ENCODE measurements at places on chromosomes 1 and 21.

DNA sequence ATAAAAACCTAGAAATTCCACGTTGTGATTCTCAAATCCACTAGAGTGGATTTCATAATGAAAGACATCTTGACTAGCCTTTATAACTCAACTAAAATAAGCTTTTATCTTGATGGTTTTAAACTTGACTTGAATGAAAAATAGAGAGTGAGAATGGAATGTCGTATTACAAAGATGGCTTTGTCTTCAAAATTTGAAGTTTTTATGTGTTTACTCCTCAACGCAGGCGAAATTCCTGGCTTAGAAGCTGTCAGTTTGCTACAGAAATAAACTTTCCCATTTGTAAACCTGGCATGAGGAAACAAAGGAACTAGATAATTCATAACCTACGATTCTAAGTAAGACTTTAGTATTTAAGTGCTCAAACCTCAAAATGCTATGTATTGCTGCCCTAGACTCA is 90.0 kb upstream of the KRTAP19-8 start:
- DNase-seq, result no peak

DNA sequence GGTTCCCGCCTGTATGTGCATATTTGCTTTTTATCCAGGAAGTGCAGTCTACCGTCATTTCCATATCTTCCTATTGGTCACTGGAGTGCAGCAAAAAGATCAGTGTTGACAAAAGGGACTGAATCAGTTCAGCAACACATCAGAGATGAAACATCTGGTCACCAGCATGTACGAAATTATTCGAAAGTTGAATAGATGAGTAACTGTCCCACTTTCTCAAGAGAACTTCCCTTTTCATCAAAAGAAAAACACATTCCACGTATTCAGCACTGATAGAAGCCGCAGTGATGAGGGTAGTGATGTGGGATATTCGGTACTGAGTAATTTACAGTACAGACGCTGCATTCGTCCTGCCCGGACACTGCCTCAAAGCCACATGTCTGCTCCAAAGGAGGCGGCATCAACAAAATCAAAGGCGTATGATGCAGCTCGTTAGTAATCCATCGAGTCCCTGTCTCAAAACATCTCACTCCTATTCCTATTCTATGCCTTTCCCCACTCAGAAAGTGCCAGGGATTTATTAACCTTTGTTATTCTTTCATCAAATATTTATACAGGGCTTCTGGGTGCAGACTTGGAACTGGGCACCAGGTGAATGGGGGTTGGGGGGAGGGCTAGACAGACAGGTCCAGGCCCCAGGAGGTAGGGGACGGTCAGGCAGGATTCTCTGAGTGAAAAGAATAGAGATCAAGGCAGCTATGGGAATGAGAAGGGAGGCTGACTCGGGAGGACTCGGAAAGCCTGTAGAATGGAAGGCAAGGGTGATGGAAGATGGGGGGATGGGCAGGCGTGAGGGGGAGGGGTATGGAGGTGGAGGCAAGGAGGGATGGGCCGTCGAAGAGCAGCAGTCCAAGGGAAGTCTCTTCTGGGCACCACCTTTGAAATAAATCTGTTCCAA is 79.5 kb upstream of the SLC45A1 start:
- no peak for DNase-seq

- DNase-seq, result no peak
Observed at GRCh38 chr1:95196017-95196416, 38.0 kb upstream of the RWDD3 start.

DNA sequence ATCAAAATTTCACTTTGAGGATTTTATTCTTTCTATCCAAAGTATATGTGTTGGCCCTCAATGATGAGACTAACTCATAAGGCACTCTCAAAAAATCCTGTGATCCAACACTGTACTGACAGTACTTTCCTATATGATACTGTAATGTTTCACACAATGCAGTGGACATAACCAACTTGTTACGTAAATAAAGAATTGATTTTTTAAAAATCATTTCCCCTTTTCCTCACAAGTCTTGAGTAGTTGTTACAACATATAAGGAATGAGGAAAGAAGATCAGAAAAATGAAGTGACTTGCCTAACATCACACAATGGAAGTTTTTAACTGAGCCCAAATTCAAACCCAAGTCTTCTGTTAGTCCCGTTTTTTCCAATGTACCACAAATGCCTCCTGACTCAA is 17.2 kb downstream of the PTP4A2 start:
- no peak for DNase-seq

DNA sequence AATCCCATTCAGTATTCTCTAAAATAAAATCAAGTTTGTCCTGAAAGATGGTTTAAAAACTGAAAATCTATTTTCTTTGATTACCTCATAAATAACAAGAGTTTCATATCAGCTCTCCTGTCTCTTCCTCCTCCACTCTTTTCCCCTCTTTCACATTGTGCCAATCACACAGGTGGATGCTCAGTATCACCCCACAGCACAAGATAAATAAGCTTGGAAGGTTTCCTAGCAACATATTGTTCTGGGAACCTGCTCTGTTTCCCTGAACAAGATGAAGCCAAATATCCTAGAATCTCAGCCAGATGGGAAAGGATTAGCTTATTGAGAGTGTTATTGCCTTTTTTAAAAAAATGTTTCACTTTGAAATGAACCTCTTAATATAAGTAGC is 45.7 kb upstream of the CACYBP start:
- no peak for DNase-seq

GRCh38 chr1:181324797-181325616 is 158.3 kb upstream of the CACNA1E start:
- DNase-seq, result peak; percentile 63

DNA sequence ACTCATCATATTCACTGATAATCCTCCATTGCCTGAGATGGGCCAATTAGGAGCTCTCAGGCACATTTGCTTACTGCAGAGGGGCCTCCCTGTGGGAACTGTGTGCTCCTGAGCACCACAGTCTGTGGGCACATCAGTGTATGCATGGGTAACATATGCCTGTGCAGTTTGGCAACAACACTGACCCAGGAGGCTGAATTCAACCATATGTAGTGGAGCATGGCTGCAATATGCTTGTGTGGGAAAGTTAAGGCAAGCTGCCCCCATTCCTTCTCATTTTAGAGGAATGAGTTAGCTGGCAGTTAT is 11.8 kb upstream of the FMOD start:
- no peak for DNase-seq

DNA sequence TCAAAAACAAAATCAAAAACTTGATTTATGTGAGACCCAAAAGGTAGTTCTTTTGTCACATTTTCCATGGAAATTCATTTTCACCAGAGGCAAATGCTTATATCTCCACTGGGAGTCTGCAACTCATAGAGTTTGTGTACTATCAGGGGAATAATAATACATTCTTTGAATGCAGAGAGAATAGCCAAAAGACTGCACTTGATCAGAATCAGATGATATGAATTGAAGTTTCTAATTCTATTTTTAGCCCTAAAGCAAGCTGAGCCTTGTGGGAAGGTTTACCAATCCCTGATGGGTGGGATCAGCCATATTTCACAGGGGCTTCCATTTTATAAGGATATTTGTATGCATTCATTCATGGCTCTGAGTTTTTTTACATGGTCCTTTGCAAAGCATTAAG is 49.6 kb downstream of the TSEN15 start:
- DNase-seq, result no peak

GRCh38 chr1:56278061-56278460 is 301.3 kb downstream of the PLPP3 start:
- no peak for DNase-seq

- DNase-seq, result no peak
Observed at GRCh38 chr1:15412175-15412800, 2.6 kb downstream of the EFHD2 start.

DNA sequence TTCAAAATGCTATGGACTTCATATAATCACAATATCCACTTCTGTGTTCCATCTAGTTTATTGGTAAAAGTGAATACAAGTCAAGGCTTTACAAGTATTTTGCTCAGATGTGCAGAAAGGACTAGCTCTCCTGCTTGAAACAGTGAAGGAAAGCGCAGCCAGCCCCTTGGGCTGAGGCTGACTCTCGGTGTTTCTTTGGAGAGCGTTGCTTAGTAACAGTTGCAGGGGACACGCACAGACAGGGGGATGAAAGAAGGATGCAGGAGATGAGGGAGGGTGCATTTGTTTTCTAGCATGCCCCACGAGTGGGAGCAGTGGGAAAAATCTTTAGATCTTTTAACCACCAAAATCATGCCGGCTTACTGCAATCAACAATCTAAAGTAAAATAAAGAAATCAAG is 9.1 kb downstream of the PYCR2 start:
- no peak for DNase-seq

GRCh38 chr1:19475296-19475695 is 10.0 kb downstream of the CAPZB start:
- DNase-seq, result no peak

DNA sequence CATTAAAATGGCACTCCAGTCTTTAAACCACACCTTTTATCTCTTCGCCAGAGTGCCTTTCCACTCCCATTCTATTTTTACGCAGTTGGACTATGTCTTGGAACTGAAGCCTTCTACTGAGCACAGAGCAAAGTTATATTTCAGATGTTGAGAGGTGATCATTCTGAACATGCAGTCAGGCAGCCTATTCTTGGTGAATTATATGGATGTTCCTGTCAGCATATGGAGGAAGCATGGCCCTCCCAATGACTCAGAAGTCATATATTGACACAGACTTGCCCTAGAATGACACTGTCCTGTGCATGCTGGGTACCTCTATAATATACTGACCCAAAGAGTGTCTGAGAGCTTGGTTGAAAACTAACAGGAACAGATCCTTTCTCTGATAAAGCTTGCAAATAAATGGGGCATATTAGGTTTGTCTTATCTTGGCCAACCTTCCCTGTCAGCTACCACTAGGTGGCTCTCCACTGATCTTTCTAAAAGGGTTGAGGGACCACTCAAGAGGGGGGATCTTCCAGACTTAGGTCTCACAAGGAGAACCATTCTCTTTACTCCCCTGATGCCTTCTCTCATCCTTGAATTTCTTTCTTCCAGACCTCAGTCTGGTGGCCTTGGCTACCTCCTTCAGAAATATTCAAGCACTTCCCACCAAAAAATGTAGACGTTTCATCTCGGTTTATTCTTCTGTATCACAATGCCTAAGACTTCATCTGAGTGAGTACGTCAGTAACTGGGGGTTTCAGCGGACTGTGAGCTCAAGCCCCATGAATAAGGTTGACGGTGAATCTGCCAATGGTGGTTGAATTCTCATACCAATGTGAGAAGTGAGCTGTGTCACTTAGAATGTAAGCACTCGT is 11.8 kb upstream of the ALG14 start:
- no peak for DNase-seq

DNA sequence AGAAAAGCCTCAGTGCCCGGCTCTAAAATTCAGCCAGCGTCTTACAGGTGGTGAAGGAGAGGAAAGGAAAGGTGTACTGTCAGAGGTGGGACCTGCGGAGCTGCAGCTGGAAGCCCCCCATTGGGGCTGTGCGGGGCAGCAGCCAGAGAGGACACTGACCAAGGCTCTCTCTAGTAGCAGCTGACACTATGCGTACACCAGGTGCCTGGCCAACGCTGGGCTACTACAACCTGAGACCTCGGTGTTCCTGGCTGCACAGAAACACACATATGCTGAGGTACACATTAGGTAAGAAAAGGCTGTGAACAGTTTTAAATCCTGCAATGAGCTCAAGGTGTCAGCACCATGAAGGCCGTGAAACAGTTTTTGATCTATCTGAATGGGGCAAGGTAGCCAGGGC is 55.5 kb upstream of the EDN2 start:
- peak; percentile 4 for DNase-seq

GRCh38 chr1:114342376-114342775 is 168.6 kb downstream of the TRIM33 start:
- no peak for DNase-seq

DNA sequence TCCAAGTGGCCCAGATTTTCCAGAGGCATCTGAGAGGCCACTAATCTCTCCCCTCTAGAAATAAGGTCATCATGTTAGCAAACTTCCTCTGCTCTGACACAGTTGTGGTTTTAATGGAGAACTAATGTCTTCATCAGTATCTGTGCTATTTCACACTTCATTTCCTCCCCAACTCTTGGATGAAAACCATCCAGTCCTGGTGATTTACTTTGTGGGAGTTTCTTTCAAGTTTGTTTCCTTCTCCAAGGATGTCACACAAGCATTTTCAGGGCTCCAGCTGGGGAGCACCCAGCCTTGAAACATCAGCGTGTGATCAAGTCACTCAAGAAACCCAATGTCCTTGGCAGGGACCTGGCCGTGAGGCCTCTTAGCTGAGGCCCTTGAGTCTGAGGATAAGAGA is 38.8 kb downstream of the TBX15 start:
- no peak for DNase-seq

DNA sequence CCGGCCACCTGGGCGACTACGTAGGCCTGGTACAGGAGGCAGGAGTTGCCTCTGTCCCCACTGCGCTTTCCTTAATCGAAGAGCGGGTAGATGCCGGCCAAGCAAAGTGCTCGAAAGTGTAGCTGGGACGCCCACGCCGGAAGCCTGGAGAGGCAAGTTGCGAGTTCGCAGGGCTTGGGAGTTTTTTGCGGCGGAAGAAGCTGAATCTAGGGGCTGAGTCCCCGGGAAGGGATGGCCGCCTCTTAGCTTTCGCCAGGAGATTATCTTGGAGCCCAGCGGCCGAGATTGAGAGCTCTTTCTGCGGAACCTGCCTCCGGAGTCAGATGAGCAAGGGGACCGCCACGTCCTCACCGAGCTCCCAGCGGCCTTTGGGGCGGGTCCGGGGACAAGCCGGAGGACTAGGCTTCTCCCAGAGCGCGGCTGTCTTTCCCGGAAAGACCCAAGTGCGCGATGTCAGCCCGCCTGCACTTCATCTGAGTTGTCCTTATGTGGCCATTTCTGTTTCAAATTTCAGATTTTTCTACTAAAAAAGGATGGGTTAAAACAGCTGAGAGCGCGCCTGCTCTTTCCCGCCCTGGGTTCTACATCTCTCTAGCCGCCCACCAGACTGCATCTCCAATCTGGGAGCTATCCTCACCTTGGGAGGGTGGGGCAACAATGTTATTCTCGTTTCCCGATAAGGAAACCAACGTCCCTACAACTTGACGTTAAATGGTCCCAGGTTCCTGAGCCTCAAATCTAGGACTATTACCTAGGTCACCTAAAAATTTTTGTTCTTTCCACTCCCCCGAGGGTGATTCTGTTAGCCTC is 12.4 kb upstream of the TBX15 start:
- DNase-seq, result no peak

- no peak for DNase-seq
Observed at GRCh38 chr1:44270686-44271628, 57.7 kb downstream of the DMAP1 start.

DNA sequence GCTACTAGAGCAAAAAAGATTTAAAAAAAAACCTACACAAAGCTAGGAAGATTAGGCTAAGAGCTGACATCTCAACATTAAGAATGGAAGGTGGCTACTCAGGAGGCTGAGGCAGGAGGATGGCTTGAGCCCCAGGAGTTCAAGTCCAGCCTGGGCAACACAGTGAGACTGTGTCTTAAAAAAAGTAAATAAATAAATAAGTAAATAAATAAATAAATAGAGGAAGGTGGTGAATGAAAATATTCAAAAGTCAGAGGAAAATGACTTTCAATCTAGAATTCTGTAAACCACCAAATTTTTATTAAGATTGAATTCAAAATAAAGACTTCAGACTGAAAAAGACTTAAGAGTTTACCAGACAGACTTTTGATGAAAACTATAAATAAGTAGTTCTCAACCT is 50.9 kb upstream of the TMPRSS2 start:
- no peak for DNase-seq

- no peak for DNase-seq
Observed at GRCh38 chr1:177273141-177273540, 102.4 kb downstream of the BRINP2 start.
